ENCODE measurements at places on chromosomes 3 and 15.

DNA sequence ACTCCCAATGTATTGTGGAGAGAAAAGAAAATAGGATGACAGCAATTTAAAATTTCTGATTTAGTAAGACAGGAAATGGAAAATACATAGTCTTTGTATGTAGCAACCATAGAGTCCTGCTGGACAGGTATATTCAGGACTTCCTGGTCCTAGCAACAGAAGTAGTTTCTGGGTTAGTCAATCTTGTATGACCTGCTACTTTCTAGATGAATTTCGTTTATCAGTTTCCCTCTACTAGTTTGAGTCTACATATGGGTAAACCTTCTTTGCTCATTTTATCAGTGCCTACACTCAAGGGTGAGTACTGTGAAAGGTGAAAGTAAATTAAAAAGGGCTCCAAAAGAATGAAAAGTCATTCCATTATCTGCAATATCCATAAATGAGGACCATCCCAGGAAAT is 309.8 kb downstream of the UNC13C start:
- DNase-seq: no peak

DNA sequence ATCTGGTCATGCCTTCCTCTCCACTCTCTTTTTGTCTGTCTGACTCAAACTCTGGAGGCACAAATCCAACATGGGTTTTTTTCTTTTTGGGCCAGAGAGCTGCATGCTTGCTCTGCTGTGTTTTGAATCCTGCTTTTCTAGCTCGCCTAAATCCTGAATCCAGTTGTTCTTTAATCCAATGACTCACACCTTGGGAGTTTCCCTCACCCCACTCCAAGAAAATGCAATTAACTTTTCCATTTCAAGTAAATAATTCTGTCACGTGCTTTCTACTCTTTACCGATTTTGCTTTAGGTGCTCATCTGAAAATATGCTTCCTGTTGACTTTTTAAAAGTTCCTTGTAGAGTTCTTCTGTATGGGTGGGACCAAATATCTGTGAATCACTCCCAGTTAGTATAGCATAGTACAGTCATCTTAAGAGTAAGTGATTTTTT is 47.6 kb downstream of the SLMAP start:
- peak; percentile 97 for DNase-seq

DNA sequence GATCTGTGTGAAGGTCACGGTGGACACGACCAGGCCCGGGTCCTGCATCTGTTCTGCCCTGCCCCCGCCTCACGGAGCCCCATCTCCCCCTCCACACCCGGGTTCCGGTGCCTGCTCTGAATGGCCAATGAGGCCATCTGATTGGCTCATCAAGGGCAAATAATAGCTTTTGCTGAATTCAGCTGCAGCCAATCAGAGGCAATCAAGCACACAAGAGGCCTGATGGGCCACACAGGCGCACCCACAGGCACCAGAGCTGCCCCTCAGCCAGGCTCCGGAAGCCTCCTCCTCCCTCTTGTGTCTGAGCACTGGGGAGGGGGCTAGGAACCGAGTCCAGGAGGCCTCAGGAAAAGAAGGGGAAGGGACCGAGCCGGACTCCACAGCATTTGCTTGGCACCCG is 49.5 kb downstream of the CACNA2D2 start:
- DNase-seq: no peak

GRCh38 chr3:14283092-14283812 is 104.6 kb downstream of the LSM3 start:
- no peak for DNase-seq
